ENCODE measurements at places on chromosomes 5 and 9. TPM values are rescaled to one million over a fixed set of nuclear protein-coding genes. Genes with fewer than 3 reads are reported as not detected.

DNA sequence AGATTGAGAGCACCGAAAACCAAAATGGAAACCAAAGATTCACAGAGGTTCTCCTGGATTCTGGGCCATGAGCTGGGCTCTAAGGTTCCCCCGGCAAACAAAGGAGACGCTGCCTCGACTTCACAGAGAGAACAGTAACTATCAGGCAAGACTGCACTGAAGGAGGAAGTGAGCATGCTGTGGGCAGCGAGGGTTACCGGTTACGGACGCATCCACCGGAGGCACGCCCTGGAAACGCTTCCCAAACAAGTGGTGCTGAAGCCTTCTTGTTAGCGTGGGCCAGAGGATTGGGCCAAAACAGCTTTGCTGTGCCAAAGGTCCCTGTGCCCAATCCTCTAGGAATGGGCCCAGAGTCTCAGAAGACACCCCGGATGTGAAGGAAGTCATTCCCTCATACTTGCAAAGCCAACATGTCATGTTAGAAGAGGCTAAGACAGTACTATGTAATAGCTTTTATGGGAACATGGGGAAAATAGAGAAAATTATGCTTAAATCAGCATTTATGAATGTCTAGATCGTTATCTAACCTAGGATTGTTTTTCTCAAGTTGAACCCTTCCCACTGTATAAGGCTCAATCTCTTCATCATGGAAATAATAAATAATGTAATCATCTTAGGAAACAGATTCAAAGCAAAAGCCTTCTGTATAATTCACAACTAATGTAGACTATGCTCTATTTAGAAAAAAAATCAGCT lies 145.4 kb downstream of the GABBR2 start:
- DNase-seq, result no peak
- H3K27ac ChIP-seq, result no peak overlapping the region
- H3K36me3 ChIP-seq, result no peaks in the 10 kb centered on the region
- no peak overlapping the region for H3K4me3 ChIP-seq
- peaks cover 19% of the 10 kb centered on the region for H3K27me3 ChIP-seq

- DNase-seq, result no peak
- H3K4me3 ChIP-seq, result no peak overlapping the region
- no peak overlapping the region for H3K27ac ChIP-seq
- H3K36me3 ChIP-seq, result peaks cover 12% of the 10 kb centered on the region
- H3K27me3 ChIP-seq, result peaks cover 94% of the 10 kb centered on the region
Observed at GRCh38 chr5:93591323-93591945, 8.4 kb downstream of the NR2F1 start.

GRCh38 chr9:136899196-136899595 lies 12.9 kb downstream of the TRAF2 start:
- H3K4me1 ChIP-seq, result peaks cover 36% of the 10 kb centered on the region
- no peaks in the 10 kb centered on the region for H3K27me3 ChIP-seq
- H3K36me3 ChIP-seq, result peaks cover 22% of the 10 kb centered on the region
- no peak for DNase-seq
- no peak overlapping the region for H3K4me3 ChIP-seq

DNAJB5 gene
- 3.3 TPM for total RNA-seq

DNA sequence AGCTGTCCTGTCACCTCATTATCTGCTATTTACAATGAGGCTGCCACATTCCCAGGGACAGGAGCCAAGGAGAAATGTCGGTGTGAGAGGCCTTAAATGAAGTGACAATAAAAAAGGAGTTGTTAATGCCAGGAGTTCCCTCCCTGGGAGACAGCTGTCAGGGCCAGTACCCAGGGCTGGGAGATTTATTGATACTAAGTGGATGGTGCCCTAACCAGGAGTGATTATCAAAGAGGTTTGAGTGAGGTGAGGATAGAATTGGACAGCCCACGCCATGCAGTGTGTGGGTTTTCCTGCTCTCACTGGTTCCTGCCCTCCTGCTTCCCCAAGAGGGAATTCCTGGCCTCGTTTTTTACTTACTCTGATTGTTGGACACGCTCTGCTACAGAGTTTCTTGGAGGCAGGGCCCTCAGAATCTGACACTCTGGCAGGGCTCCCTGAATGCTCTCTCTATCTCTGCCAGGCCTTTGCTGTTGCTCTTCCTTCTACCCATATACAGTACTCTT lies 150.8 kb downstream of the GRIA1 start:
- H3K27ac ChIP-seq, result no peak overlapping the region
- H3K4me1 ChIP-seq, result no peaks in the 10 kb centered on the region
- H3K4me3 ChIP-seq, result no peak overlapping the region
- H3K27me3 ChIP-seq, result no peaks in the 10 kb centered on the region

DNA sequence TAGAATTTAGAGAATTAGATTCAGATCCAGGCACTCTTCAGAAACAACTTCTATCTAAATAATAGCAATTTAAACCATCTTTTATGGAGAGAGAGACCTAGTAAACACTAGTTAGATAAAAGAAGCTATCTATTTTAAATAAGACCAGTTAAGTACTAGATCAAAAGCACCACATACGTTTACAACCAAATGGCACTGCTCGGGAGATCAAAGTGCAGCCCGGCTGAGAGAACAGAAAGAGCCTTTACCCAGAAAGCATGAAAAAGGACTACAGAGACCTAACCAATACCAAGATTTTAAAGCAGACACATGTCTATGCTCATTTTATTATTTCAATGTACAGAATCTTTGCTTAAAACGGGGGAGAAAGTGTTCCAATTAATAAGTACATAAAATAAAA lies 30.8 kb downstream of the LIX1 start:
- H3K36me3 ChIP-seq, result no peaks in the 10 kb centered on the region
- H3K4me1 ChIP-seq, result peaks cover 3% of the 10 kb centered on the region
- H3K4me3 ChIP-seq, result no peak overlapping the region
- no peak for DNase-seq
- peaks cover 2% of the 10 kb centered on the region for H3K27me3 ChIP-seq

GRCh38 chr5:759111-759751 lies 25.3 kb downstream of the ZDHHC11B start:
- no peaks in the 10 kb centered on the region for H3K36me3 ChIP-seq
- H3K27ac ChIP-seq, result no peak overlapping the region
- no peak for DNase-seq
- H3K4me3 ChIP-seq, result no peak overlapping the region
- H3K27me3 ChIP-seq, result peaks cover 3% of the 10 kb centered on the region
- H3K4me1 ChIP-seq, result no peaks in the 10 kb centered on the region

ERGIC1 gene
- total RNA-seq, result 63.2 TPM

DNA sequence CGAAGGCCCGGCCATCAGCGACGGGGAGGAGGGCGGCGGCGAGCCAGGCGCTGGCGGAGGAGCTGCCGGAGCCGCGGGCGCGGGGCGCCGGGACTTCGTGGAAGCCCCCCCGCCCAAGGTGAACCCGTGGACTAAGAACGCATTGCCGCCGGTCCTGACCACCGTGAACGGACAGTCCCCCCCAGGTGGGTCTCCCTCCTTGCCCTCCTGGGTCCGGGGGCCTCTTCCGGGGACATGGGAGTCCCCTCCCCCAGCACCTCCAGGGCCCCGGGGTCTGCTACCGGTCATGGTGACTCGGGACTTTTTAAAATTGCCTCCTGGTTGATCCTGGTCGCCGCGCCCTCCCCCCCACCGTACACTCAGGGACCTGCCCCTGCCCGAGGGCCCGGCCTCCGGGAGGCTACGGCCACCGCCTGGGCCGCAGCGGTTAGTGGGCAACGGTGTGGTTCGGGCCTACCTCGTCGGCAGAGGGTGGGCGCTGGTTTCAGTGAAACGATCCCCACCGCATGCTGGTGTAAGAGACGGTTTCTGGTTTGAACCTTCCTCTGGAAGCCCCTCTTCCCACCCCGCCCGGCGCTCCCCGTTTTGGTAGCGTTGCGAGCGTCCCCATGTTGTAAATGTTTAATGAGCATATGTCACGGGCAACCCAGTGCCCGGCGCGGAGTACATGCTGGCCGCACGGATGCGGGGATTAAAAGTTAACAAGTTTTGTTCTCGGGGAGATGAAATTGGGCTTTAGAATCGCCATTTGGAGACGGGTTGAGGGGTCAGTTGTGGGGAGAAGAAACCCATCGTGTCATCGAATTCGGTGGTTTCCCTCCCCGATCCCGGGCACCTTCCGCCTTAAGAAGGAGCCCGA lies 1.1 kb downstream of the LARP1 start:
- peaks cover 3% of the 10 kb centered on the region for H3K36me3 ChIP-seq
- DNase-seq, result peak; percentile 69
- peaks cover 44% of the 10 kb centered on the region for H3K4me1 ChIP-seq
- peak overlapping the region; percentile 98 for H3K4me3 ChIP-seq
- H3K27me3 ChIP-seq, result no peaks in the 10 kb centered on the region

GRCh38 chr5:108935611-108936010 lies 187.9 kb downstream of the FER start:
- H3K27me3 ChIP-seq, result no peaks in the 10 kb centered on the region
- no peak overlapping the region for H3K27ac ChIP-seq
- H3K4me1 ChIP-seq, result no peaks in the 10 kb centered on the region

GRCh38 chr9:111630182-111630963 lies 761 bp upstream of the DNAJC25 start:
- peaks cover 31% of the 10 kb centered on the region for H3K4me1 ChIP-seq
- H3K4me3 ChIP-seq, result peak overlapping the region; percentile 98
- no peak for DNase-seq

TMEM245 gene
- total RNA-seq, result 42.8 TPM

DNA sequence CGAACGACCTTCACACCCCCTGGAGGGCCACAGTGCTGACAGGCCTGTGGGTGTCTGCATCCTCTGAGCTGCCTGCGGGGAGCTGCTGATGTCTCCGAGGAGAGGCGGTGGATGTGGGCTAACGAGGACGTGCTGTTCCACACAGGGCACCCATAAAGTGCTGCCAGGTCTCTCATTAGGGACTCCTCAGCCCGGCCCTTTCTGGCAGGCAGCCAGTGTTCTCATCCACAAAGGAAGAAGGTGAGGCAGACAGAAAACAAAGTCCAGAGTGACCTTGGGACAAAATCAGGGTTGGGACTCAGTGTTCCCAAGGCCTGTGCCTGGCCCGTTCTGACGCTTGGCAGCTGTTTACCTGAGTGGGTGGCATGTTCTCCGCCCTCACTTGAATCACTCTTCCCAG lies 29.3 kb downstream of the CARTPT start:
- no peaks in the 10 kb centered on the region for H3K36me3 ChIP-seq
- no peaks in the 10 kb centered on the region for H3K4me1 ChIP-seq
- DNase-seq, result no peak
- peaks cover 2% of the 10 kb centered on the region for H3K27me3 ChIP-seq
- no peak overlapping the region for H3K4me3 ChIP-seq

DNA sequence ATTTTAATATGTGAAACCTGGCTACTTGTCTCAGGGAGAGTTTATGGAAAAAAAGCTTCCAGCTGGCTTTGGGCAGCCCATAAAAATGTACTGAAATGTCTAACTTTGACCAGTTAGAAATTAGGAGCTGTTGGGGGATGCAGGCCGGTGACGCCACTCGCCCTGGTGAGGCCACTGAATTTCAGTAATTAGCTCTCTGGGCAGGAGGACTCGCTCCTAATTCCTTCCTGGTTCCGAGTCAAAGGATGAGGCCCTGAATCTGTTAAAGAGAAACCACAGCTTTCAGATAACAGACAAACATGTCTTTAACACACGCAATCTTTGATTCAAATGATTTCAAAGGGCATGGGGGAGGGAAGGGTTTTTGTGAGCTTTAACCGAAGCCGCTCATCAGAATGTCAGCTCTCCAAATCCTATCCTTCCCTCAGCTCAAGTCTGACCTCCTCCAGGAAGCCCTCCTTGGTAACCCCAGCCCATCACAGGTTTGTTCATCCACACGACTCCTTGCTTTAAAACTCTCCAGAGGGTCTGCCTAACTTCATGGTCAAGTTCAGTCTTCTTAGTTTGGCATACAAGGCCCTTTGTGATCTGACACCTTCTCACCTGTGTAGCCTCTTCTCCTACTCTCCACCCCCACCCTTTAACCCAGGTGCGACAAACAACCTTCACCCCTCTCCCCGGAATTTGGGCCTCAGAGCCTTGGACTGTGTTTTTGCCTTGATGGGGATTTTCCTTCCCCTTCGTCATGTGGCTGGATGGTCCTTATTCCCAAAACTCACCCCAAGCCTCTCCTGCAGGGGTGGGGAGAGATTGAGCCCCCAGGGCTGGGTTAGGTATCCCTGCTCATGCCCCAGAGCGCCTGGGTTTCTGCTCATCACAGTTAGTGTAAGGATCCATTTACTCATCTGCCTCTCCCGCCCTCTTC lies 13.6 kb upstream of the PHF19 start:
- H3K36me3 ChIP-seq, result peaks cover 6% of the 10 kb centered on the region
- peak overlapping the region; percentile 98 for H3K27ac ChIP-seq
- no peaks in the 10 kb centered on the region for H3K27me3 ChIP-seq
- H3K4me3 ChIP-seq, result peak overlapping the region; percentile 79

GRCh38 chr5:76561959-76562358 lies 61.2 kb downstream of the F2RL2 start:
- no peak overlapping the region for H3K27ac ChIP-seq
- H3K4me3 ChIP-seq, result no peak overlapping the region
- DNase-seq, result no peak
- no peaks in the 10 kb centered on the region for H3K27me3 ChIP-seq
- peaks cover 30% of the 10 kb centered on the region for H3K36me3 ChIP-seq
- peaks cover 7% of the 10 kb centered on the region for H3K4me1 ChIP-seq

- no peak overlapping the region for H3K27ac ChIP-seq
- H3K4me1 ChIP-seq, result peaks cover 5% of the 10 kb centered on the region
- H3K4me3 ChIP-seq, result no peak overlapping the region
- H3K27me3 ChIP-seq, result peaks cover 3% of the 10 kb centered on the region
- H3K36me3 ChIP-seq, result no peaks in the 10 kb centered on the region
Observed at GRCh38 chr5:133356396-133356983, 255.9 kb downstream of the FSTL4 start.

GRCh38 chr9:84490206-84490841 lies 149.8 kb upstream of the SLC28A3 start:
- no peaks in the 10 kb centered on the region for H3K4me1 ChIP-seq
- H3K27ac ChIP-seq, result no peak overlapping the region
- no peak overlapping the region for H3K4me3 ChIP-seq
- H3K36me3 ChIP-seq, result no peaks in the 10 kb centered on the region
- H3K27me3 ChIP-seq, result no peaks in the 10 kb centered on the region

GRCh38 chr9:136656183-136656738 lies 6.5 kb upstream of the EGFL7 start:
- no peak overlapping the region for H3K27ac ChIP-seq
- no peak for DNase-seq
- peaks cover 8% of the 10 kb centered on the region for H3K4me1 ChIP-seq
- H3K4me3 ChIP-seq, result no peak overlapping the region
- peaks cover 33% of the 10 kb centered on the region for H3K27me3 ChIP-seq
- H3K36me3 ChIP-seq, result no peaks in the 10 kb centered on the region

- peaks cover 13% of the 10 kb centered on the region for H3K27me3 ChIP-seq
- H3K4me3 ChIP-seq, result no peak overlapping the region
Observed at GRCh38 chr9:101437806-101438232, 2.2 kb upstream of the ALDOB start.

Data from activated naive CD8-positive, alpha-beta T cell treated with anti-CD3 and anti-CD28 coated beads, Interleukin-2, amount 10 ng/mL, durations not matched to agents 7 days and 5 days (primary cell).